ENCODE measurements at places on chromosomes 3 and 15. TPM values are rescaled to one million over a fixed set of nuclear protein-coding genes. Genes with fewer than 3 reads are reported as not detected.

Gene STARD5
- total RNA-seq, result 6.1 TPM

Gene CCDC39
- 0.58 TPM for total RNA-seq

- DNase-seq, result no peak
Measured at GRCh38 chr3:71478568-71478967, 105.0 kb downstream of the FOXP1 start.

DNA sequence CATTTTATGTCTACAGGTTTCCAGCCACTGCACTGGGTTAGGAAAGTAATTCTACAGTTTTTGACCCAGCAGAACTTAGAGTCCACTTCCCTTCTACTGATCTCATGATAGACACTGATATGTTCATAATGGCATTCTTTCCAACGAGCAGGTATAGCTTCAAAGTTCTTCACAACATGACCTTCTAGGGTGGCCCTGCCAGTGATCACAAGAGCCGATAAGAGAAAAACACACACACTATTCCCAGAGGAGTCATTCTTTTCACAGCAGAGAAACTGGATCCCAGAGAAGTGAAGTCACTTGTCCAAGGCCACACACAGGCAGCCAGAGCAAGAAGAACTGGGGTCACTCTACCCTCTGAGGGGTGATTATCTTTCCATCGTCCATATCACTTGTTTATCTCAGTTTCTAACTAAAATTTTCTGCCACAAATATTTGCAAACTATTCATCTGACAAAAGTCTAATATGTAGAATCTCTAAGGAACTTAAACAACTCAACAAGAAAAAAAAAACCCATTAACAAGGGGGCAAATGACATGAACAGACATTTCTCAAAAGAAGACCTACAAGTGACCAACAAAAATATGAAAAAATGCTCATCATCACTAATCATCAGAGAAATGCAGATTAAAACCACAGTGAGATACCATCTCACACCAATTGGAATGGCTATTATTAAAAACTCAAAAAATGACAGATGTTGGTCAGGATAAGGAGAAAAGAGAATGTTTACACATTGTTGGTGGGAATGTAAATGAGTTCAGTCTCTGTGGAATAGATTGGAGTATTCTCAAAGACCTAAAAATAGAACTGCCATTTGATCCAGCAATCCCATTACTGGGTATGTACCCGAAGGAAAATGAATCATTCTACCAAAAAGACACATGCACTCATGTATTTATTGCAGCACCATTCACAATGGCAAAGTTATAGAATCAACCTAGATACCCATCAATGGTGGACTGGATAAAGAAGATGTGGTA, 31.5 kb downstream of the SPTSSB start:
- no peak for DNase-seq

DNA sequence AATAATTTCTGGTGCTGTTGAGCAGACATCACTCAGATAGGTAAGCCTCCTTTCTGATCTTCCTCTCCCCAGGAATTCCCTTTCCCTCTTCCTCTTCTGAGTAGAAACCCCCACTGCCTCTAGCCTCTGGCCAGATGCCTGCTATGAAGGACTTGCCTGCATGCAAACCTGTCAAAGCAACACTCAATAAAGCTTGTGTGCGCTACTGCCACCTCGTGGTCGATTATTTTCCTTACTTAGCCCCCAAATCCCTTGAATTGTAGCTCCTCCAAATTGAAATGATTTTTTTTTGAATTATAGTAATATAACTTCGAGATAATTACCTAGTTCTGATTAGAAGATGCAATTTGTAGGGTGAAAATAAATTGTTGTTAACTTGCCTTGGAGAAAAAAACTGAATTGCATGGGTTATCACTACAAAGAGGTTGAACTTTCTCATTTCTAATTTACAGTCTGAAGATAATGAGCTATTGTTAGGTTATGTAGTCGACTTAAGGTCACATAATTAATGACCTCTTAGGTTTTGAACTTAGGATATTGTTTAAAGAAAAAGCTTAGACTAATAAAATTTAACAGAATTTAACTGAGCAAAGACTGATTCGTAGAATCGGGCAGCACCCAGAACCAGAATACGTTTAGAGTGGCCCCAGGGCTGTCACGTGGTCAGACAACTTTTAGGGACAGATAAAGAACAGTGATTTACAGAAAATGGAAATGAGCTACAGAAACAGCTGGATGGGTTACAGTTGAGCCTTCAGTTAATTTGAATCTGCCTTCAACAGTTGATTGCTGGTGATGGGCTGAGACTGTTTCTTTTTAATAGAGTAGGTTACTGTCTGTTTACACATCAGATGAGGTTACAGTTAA, 269.3 kb downstream of the ARPP21 start:
- peak; percentile 78 for DNase-seq

DNA sequence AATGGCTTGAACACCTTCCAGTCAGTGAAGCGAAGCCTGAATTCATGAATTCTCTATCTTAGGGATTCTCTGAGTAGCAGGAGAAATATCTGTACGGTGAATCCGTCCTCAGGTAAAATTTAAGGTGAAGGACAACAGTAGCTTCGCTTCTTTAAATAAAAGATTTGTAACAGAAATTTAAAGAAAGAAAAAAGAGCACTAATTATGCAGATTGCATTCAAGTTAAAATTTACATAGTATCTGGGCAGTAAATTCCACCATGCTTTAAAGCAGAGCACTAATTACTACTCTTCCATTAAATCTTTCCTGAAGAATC, 282.6 kb downstream of the FGF12 start:
- DNase-seq, result no peak

- no peak for DNase-seq
Measured at GRCh38 chr3:72245183-72245811, 460.3 kb upstream of the PROK2 start.

Gene PPP2R3A
- total RNA-seq, result 15.2 TPM

- no peak for DNase-seq
Measured at GRCh38 chr15:25469377-25469776, 30.6 kb upstream of the UBE3A start.

Gene OR5K2
- not detected for total RNA-seq

DNA sequence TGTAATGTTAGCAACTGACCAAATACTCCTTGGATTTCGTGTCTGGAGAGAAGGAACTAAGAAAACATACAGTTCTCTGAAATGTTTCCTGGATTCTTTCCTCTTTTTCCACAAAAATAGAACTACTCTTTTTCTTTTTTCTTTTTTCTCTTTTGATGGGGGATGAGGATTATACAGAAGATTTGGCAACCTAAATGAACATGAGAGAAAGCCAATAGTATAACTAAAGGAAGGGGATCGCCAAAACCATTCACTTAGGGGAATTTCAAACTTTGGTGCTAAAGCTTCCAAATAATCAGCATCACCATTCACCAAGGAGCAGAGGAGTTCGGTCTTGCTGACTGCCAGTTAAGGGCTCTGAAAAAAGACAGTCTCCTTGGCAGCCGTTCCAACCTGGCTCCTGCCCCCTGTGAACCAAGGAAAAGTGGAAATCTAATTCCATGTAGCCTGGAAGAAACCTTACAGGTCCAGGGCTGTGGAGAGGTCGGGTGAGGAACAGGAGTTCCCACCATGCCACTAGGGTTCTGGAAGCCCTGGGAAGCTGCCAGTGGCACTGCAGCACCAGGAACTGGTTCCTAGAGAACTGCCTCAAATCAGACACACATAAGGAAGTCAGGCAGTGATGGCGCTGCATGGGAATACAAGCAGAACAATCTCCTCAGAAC, 176.9 kb downstream of the TNIK start:
- DNase-seq, result no peak

Gene TRAK1
- 50.2 TPM for total RNA-seq

Gene MRPL3
- total RNA-seq, result 45.3 TPM

- DNase-seq, result no peak
Measured at GRCh38 chr3:40725031-40725430, 200.3 kb downstream of the ZNF621 start.

Gene CCR4
- total RNA-seq, result 0.27 TPM

Gene SEMA3G
- 38.3 TPM for total RNA-seq

Gene LRRC34
- total RNA-seq, result 4.7 TPM

GRCh38 chr3:79167651-79168416, 600.0 kb downstream of the ROBO1 start:
- no peak for DNase-seq

Gene EPHB3
- total RNA-seq, result 15.2 TPM

Gene TBC1D2B
- 103 TPM for total RNA-seq

- DNase-seq, result no peak
Measured at GRCh38 chr15:52021128-52021671, 2.2 kb downstream of the MAPK6 start.

- no peak for DNase-seq
Measured at GRCh38 chr15:68228143-68228970, 1.2 kb downstream of the CLN6 start.

- no peak for DNase-seq
Measured at GRCh38 chr3:62134061-62134496, 239.3 kb downstream of the FEZF2 start.

GRCh38 chr3:15623535-15624440, 22.2 kb downstream of the BTD start:
- no peak for DNase-seq

GRCh38 chr15:22895465-22896190, 57.2 kb downstream of the NIPA2 start:
- DNase-seq, result no peak

Gene PEX11A
- total RNA-seq, result 6.2 TPM

Gene RNF168
- 31.6 TPM for total RNA-seq

DNA sequence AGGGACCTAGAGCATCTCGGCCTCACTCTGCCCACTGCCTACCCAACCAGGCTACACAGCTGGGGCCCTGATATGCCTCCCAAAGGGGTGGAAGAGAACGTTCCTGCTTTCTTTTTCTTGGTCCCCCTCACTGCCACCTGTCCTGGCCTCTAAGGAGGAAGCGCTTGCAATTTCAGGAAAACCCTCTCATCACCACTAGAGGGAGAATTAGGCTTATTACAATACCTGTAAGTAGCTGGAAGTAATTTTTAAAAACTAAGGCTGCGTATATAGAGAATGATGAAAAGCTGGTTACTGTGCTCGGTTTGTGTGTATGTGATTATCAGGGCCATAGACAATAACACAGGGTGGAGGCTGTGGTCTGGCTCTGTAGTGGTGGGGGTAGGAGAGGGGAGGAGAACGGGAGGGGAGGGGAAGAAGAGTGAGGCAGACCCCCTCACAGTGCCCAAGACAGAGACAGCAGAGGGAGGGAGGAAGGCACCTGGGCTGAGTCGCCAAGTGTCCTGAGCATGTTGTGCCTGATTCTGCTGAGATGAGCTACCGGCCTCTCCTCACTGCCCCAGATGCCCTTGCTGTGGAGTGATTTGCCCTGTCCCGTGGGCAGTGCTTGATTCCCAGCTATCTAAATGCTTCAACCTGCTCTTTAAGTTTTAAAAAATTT, 3.3 kb downstream of the GABRG3 start:
- DNase-seq, result no peak

GRCh38 chr15:79015416-79015815, 70.6 kb upstream of the CTSH start:
- DNase-seq, result no peak

Gene PLA2G4D
- not detected for total RNA-seq

Gene CACNA2D2
- total RNA-seq, result 1.8 TPM

Gene MEX3B
- total RNA-seq, result 3.3 TPM

- DNase-seq, result no peak
Measured at GRCh38 chr15:31392761-31393401, 66.2 kb downstream of the KLF13 start.

DNA sequence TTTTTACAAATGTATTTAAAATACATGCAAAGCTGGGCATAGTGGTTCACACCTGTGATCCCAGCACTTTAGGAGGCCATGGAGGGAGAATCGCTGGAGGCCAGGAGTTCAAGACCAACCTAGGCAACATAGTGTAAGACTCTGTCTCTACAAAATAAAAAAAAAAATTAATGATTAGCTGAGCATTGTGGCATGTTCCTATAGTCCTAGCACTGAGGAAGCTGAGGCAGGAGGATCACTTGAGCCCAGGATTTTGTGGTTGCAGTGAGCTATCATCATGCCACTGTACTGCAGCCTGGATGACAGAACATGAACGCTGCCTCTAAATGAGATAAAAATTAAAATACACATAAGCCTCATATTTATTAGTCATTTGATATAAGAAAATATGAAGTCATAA, 142.8 kb downstream of the TCF12 start:
- DNase-seq, result no peak

DNA sequence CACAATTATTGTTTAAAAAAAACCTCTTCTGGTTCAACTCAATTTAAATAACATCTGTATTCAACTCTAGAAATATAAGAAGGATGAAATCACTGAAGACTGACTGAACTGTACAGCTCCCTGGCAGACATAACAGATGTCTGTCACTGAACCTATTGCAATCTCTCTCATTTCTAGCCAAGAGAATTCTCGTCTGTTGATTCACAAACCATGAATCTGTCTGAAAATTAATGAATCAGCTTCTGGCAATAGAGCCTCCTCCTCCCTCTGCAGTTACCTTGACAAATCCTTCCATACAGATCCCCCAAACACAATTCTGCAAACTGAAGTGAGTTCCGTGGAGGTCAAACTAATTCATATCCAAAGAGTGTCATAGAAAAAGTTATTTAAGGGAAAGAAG, 561.4 kb downstream of the PYDC2 start:
- DNase-seq, result no peak

DNA sequence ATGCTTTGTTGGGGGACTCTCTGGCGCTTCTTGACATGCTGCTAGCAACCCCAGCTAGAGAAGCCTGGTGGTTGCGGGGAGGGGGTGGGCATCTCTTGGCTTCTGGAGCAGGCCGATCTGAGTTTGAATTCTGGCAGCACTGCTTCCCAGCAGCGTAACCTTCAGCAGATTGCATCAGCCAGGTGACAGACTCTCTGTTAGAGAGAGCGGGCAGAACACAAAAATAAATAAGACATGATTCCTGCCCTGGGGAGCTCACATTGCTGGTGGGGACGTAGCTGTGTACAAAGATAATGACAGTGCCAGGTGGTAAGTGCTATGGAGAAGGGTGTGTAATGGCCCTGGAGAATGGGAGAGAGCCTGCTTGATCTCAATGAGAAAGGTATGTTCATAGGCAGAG, 87.4 kb downstream of the THSD4 start:
- DNase-seq, result no peak

DNA sequence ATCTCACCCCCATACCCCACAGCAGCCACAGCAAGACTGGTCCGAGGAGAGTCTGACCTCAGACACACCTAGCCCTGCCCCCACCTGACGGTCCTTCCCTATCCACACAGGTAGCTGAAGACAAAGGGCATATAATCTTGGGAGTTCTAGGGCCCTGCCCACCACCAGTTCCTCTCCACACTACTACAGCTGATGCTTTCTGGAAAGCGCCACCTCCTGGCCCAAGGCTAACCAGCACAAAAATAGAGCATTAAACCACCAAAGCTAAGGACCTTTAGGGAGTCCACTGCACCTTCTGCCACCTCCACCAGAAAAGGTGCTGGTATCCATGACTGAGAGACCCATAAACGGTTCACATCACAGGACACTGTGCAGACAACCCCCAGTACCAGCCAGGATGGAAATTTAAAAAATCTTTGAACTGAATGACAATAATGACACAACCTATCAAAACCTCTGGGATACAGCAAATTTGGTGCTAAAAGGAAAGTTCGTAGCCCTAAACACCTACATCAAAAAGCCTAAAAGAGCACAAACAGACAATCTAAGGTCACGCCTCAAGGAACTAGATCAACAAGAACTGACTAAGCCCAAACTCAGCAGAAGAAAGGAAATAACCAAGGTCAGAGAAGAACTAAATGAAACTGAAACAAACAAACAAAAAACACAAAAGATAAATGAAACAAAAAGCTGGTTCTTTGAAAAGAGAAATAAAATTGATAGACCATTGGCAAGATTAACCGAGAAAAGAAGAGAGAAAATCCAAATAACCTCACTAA, 122.1 kb upstream of the TPRG1 start:
- DNase-seq, result no peak
